ENCODE measurements at places on chromosomes 2 and 18.

- no peak for DNase-seq
Observed at GRCh38 chr2:56671973-56672569, 488.3 kb downstream of the CCDC85A start.

DNA sequence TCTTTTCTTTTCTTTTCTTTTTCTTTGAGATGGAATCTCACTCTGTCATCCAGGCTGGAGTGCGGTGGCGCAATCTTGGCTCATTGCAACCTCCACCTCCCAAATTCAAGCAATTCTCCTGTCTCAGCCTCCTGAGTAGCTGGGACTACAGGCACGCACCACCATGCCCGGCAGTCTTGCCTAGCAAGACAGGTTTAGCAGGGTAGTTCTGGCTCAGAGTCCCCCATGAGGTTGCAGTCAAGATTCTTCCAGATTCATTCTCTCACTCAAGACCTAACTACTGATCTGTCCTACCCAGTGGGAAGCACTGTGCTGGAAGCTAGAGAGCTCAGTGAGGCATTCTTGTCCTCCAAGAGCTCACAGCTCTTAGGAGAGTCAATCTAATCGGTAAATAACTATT, 17.6 kb upstream of the ZAP70 start:
- DNase-seq, result no peak

DNA sequence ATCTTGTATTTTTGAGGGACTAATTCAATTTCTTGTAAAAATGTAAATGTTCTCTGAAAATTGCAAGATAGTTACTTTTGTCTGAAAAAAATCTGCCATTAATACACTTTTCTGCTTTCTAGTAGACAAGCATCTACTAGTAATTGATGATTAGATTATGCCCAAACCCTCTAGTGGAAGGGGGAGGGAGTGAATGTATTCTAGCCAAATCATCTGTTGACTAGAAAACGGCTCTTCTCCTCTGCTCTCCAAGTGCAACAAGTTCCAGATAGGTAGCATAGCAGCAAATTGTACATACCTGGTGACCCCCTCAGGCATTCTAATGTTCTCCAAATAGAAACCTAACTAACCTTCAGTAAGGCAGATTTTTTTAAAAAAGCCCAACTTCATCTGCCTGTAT, 58.6 kb downstream of the RELCH start:
- no peak for DNase-seq

DNA sequence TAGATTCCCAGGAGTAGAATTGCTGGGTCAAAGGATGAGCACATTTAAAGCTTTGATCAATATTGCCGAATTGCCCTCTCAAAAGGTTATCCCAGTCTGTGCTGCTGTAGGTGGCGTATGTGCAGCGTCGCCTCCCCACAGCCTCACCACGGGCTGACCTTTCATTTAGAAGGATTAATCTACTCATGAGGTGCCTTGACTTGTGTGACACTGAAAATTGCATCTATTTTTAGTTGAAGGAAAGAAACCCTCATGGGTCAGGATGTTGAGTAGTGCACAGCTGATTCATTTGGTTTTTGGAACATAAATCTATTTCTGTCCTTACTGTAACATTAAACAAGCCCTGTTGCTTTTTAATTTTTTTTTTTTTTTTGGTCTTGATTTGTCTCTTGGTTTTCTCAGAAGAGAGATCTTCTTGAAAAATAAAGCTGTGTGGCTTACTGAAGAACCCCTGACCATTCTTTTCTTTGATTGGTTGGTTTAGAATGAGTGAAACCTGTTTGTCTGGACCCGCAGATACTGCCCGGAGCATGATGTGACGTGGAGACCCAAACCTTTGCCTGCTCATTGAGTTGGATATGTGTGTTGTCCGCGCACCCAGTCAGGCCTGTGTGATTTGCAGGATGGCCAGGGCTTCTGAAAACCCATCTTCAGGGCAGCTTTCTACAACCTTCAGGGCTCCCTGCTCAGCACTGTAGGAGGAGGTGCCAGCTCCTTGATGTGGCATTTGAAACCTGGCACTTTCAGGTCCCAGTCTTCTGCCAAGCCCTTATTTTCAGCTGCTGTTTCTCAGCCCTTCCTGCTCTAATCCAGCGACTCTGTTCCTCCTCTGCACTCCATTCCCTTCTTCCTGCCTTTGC, 61.0 kb downstream of the LPIN1 start:
- DNase-seq, result no peak

GRCh38 chr18:74856434-74856833, 258.8 kb downstream of the ZNF407 start:
- no peak for DNase-seq

DNA sequence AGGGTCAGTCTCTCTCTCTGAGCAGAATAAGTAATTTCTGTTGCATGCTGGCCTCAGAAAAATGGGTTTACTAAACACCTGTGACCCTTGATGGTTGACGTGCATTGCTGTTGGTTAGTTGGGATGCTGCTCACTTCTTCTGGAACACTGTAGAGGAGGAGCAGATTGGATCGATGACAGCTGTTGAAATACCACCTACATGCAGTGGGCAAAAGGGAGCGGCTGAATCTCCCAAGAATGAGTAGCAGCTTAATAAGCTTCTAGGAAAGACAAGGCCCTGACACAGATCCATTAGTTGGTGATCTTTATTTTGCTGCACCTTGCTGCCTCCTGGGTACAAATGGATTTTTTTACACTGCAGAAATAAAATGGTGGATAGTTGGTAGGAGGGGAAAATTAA, 43.2 kb downstream of the KDM3A start:
- DNase-seq, result no peak

- peak; percentile 50 for DNase-seq
Observed at GRCh38 chr2:69625078-69625795, 18.3 kb downstream of the AAK1 start.

- no peak for DNase-seq
Observed at GRCh38 chr2:148006249-148007007, 14.1 kb downstream of the ORC4 start.

DNA sequence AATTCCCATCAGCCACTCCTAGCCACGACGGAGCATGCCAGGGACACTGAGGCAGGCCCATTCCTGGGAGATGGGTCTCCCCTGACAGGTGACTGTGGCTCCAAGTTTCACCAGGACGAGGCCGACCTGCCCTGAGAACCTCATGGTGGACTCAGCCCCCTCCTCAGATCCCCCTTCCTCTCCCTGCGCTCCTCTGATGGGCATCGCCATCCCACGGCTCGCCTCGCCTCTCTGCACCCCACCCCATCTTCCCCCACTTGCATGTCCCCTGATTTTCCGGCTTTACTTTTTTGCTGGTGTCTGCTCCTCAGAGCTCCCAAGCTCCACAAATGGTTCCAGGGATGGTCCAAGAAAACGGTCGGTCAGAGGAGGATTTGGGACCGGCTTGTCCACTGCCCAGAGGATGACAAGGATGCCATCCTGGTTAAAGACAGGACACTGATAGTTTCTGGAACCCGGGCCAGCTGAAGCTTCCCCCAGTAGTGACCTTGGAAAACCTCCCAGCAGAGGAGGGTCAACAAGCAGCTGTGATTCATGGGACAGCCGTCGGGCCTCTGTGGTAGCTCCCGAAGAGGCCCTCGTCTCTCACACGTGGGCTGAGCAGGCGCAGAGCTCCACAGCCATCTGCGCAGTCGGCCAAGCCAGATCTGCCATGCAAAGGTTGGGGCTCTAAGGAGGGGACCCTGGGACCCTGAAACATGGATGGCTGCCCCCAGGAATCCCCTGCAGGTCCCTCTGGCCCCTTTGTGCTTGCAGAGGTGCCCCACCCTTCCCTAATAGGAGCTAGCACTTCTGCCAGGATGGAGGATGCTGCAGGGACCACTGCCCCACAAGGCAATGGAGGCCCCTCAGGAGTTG, 87.8 kb upstream of the SLC66A3 start:
- no peak for DNase-seq

DNA sequence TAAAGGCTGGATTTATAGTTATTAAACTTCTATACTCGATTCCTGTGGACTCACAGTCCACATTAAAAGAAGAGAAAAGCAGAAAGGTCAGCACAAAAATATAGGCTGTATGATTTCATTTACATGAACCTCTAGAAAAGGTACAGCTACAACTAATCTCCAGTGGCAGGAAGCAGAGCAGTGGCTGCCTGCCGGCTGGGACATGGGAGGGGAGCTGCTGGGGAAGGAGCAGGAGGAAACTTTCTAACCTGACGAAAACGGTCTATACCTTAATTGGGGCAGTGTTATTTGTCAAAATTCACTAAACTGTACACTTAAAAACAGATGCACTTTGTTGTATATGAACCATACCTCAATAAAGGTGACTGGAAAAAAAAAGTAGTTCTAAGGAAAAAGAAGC, 26.7 kb downstream of the KCTD1 start:
- no peak for DNase-seq

DNA sequence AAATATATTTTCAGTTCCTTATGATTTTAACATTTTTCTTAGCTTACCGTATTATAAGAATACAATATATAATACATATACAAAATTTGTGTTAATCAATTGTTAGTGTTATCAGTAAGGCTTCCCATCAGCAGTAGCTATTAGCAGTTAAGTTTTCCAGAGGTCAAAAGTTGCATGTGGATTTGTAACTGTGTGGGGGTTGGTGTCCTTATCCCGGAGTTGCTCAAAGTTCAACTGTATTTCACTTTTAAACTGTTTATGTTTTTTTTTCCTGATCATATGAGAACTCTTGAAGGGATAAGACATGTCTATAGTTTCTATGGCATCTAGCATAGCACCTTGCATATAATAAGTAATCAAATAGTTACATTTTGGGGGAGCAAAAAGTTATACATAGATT, 11.9 kb upstream of the MFSD6 start:
- no peak for DNase-seq

- DNase-seq, result no peak
Observed at GRCh38 chr2:222362336-222362735, 62.0 kb upstream of the SGPP2 start.

DNA sequence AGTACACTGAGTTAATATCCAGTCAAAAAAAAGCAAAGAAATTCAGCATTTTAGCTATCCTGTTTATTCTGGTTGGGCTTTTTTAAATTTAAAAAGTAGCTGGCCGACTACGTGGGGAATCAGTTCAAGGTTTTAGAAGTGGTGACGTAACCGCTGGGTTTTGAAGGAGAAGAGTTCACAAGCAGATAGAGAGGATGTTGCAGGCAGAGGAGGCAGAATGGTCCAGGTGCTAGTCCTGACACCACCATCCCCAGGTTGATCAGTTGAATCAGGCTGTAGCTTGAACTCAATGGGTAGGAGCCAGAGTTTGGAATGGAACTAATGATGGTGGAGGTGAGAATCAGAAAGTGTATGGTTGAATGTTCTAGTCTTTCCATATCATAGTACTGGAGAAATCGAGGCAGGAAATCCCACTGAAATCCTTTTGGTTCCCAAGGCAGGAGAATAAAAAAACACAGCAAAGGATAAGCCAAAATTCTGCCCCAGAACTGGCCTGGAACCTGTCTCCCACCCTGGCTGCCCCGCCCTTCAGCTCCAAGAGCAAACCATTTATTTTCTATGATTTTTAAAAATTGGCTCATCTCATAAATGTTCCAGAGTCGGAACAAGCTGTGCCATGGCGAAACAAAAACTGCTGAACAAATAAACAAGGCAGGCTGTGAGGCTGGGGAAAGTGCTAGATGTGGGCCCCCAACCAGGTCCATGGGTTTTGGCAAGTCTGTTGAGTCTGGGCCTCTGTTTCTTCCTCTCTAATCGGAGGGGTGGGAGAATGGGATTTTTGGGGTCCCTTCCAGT, 44.0 kb downstream of the SLC4A1AP start:
- DNase-seq, result no peak

Data from activated CD4-positive, alpha-beta T cell treated with anti-CD3 and anti-CD28 coated beads, Interleukin-10, Interleukin-2, amounts not matched to agents 100 ng/mL and 50 ng/mL, durations not matched to agents 16 hours and 8 hours (primary cell).